HepG2 (cell line): ENCODE measurements at places on chromosomes 1 and 21. TPM values are rescaled to one million over a fixed set of nuclear protein-coding genes. Genes with fewer than 3 reads are reported as not detected.

GRCh38 chr1:172898866-172899265 lies 151.9 kb downstream of the TNFSF18 start:
- H3K27me3 ChIP-seq, result no peaks in the 10 kb centered on the region
- H3K4me1 ChIP-seq, result no peaks in the 10 kb centered on the region
- DNase-seq, result no peak
- no peaks in the 10 kb centered on the region for H3K36me3 ChIP-seq
- H3K4me3 ChIP-seq, result no peak overlapping the region

DNA sequence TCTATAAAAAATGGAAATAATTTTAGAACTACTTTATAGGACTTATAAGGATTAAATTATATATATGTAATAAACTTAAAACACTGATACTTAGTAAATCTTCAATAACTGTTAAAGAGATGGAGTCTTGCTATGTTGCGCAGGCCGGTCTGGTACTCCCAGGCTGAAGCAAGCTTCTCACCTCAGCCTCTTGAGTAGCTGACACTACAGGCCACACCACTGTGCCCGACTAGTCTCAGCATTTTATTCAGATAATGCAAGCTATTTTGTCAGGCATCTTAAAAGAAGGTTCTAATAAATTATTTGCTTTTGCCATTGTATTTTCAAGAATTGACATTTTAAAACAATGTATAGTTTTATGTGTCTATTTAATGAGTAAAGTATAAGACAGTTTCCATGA lies 20.8 kb downstream of the CNST start:
- peaks cover 61% of the 10 kb centered on the region for H3K4me1 ChIP-seq
- DNase-seq, result no peak
- H3K27me3 ChIP-seq, result no peaks in the 10 kb centered on the region

- no peak for DNase-seq
- peaks cover 82% of the 10 kb centered on the region; the same call in 2 of the 3 replicates for H3K36me3 ChIP-seq
- H3K27me3 ChIP-seq, result no peaks in the 10 kb centered on the region
These were observed 44.3 kb downstream of the NID1 start for GRCh38 chr1:236020359-236021219.

FCER1G gene
- total RNA-seq, result 1.3 and 1.5 TPM in 2 replicates

NR5A2 gene
- 2.8 and 2.9 TPM in 2 replicates for total RNA-seq

GRCh38 chr1:236979149-236979900 lies 24.9 kb downstream of the MT1HL1 start:
- no peaks in the 10 kb centered on the region for H3K4me1 ChIP-seq
- DNase-seq, result no peak
- no peak overlapping the region for H3K4me3 ChIP-seq

DNA sequence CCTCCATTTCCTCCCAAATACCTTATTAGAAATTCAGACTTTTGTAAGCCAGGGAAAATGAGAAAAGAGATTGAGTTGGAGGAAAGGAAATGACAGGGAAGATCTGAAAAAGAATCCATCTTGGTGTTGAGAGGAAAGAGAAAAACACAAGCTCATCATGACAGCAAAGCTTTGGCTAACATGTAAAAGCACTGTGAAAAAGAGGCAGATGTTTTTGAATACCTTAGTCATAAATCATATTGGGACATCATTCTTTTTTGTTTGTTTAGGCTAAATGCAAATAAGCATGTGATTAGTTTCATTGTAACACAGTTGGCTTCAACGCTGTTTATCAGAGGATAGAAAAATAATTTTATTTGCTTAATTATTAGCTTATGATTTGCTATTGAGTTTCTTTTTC lies 64.6 kb downstream of the LHX8 start:
- no peak for DNase-seq
- no peaks in the 10 kb centered on the region for H3K36me3 ChIP-seq
- H3K4me1 ChIP-seq, result no peaks in the 10 kb centered on the region
- no peak overlapping the region for H3K4me3 ChIP-seq
- H3K27ac ChIP-seq, result no peak overlapping the region

RGS16 gene
- not detected in 2 replicates for total RNA-seq

- DNase-seq, result no peak
- no peaks in the 10 kb centered on the region for H3K36me3 ChIP-seq
- H3K27me3 ChIP-seq, result no peaks in the 10 kb centered on the region; the same call in 2 of the 3 replicates
- H3K4me1 ChIP-seq, result no peaks in the 10 kb centered on the region
- no peak overlapping the region for H3K27ac ChIP-seq
- H3K4me3 ChIP-seq, result no peak overlapping the region
These were observed 109.6 kb upstream of the APP start for GRCh38 chr21:26280148-26280547.

DNA sequence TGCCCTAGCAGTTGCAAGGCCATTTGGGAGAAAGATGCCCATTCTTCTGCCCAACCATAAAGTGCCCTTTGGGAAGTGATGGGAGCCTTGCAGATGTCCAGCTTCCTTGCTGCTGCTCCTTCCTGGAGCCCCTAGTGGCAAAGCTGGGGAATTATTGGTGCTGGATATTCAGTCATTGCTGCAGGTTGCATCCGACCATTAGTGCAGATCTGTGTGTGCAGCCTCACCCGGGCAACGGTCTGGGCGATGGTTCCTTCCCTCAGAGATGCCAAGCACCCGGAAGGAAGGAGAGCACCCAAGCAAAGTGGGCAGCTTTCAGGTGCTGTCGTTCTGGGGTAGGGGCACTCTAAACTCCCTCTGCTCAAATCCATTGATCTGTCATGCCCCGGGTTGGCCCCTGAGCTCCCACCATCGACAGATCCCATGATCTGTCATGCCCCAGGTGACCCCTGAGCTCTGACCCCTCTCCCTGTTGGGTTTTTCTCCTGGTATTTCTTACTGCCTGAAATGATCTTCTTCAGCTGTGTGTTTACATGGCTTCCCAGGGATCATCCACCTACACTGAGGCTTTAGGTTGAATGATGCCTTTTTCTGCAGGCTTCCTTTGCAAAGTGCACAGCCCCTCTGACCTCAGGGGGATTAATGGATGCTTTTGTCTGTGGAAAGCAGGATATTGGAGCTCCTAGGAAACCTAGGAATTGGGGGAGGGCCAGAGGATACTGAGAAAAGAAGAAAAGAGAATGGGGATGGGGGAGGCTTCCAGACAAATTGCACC lies 467.5 kb downstream of the PTPRU start:
- no peaks in the 10 kb centered on the region for H3K4me1 ChIP-seq
- no peaks in the 10 kb centered on the region for H3K36me3 ChIP-seq
- DNase-seq, result no peak
